ENCODE measurements at places on chromosomes 1 and 21. TPM values are rescaled to one million over a fixed set of nuclear protein-coding genes. Genes with fewer than 3 reads are reported as not detected.

DNA sequence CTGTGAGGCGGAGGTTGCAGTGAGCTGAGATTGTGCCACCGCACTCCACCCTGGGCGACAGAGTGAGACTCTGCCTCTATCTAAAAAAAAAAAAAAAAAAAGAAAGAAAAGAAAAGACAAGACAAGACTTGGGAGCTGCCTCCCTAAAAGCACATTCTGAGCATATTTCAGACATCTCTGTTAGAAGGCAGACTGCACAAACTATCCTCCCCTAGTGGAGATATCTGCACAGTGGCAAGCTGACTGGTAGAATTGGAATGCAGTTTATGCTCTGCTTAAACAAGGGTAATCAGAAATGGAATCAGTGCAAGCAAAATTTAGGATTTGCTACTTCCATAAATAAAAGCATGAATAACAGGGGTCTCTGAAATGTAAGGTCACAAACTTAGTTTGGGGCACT, 31.8 kb downstream of the GNG4 start:
- DNase-seq, result peak; percentile 60

GRCh38 chr1:181551249-181551648, 67.9 kb downstream of the CACNA1E start:
- DNase-seq, result peak; percentile 21

DNA sequence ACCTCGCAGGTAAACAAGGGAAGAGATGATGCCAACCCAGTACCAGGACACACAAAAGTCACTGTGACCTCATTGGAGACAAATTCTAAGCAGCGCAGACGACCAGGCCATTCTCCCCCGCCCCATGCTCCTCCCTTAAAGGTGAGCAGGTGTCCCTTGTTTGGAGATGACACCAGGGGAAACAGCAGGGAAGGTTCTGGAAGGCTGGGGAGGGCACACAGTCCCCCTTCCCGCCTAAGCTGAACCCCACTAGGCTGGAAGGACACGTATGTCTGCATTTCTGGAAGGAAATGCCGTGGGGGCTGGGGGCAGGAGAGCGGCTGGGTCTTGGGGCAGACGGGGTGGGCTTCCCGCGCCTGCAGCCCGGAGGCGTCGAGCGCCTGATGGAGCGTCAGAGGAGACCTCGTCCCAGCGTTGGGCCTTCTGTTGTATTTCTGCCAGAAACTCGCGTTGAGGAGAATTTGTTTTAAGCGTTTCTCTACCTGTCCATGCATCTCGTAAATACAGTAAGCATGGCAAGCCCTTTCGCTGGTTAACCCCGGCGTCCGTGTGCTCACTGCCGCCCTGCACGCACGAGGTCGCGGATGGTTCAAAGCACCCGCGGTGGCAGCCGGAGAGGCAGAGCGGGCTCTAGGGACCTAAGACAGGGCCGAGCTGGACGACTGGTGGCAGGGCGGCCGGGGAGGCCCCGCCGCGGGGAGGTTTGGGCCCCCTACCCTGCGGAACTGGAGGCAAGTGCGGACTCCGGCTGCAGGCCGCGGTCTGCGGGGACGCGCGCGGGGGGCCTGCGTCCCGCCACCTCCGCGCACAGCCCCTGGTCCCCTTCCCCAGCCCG, 1.2 kb upstream of the LHX4 start:
- DNase-seq, result no peak

- DNase-seq, result no peak
Measured at GRCh38 chr21:36807422-36807928, 108.6 kb downstream of the SIM2 start.

DNA sequence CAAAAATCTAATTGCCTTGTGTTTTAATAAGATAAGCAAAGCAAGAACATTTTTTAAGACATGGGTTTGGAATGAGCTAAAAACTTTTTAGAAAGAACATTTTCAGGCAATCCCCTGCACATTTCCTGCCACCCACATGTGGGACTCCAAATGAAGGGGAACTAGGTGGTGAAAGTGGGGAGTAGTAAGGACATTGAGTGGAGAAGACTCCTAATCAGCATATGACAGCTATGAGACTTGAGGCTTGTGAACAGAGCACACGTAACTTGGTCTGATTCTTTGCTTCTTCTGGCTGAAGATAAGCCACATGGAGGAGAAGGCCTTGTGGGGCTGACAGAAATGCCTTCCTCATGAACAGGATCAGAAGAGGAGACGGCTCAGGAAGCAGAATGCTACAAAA, 50.3 kb downstream of the FCER1A start:
- DNase-seq, result no peak

The ATP6V1G3 gene
- total RNA-seq, result not detected

The RCSD1 gene
- total RNA-seq, result 0.57 TPM

GRCh38 chr21:36200081-36200561, 43.5 kb downstream of the DOP1B start:
- no peak for DNase-seq

The PWP2 gene
- total RNA-seq, result 4.0 TPM

DNA sequence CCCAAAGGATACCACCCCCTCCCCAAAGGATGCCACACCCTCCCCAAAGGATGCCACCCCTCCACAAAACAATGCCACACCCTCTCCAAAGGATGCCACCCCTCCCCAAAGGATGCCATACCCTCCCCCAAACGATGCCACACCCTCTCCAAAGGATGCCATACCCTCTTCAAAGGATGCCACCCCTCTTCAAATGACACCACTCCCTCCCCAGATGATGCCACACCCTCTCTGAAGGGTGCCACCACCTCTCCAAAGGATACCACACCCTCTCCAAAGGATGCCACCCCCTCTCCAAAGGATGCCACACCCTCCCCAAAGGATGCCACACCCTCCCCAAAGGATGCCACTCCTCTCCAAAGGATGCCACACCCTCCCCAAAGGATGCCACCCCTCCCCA, 21.6 kb upstream of the TRIM17 start:
- DNase-seq, result no peak

GRCh38 chr1:217052196-217052595, 329.0 kb upstream of the ESRRG start:
- DNase-seq, result no peak

The JAM2 gene
- 3.0 TPM for total RNA-seq

DNA sequence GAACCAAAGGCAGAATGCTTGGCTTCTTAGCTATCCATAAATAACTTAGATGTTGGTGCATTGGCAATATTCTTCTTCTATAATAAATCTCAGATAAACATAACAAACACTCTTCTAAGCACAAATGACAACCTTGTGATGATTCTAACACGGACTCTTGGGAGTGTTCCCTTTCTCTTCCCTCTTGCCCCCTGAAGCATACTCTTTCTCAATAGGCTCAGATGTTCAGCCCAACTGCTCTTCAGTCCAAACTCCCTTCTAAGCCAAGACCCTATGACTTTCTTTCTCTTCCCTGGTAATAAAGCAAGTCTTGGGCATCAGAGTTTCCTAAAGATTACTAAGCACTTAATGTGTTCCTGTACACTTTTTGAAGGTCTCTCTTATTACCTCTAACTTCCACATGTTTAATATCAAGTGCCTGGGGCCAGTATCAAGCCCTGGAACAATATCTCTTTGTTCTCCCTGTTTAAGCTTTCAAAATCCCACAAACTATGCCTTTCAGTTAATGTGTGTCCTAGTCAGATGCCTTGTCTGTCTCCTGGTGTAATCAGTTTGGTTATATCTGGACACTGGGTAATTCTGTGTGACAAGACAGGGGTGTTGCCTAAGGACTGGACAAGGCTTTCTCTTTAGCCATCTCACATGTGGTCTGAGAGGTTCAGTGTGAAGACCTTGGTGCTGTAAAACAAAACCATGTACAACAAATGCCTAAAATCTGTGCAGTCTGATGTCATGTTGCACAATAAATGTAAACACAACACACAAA, 92.9 kb upstream of the IVNS1ABP start:
- DNase-seq, result no peak

DNA sequence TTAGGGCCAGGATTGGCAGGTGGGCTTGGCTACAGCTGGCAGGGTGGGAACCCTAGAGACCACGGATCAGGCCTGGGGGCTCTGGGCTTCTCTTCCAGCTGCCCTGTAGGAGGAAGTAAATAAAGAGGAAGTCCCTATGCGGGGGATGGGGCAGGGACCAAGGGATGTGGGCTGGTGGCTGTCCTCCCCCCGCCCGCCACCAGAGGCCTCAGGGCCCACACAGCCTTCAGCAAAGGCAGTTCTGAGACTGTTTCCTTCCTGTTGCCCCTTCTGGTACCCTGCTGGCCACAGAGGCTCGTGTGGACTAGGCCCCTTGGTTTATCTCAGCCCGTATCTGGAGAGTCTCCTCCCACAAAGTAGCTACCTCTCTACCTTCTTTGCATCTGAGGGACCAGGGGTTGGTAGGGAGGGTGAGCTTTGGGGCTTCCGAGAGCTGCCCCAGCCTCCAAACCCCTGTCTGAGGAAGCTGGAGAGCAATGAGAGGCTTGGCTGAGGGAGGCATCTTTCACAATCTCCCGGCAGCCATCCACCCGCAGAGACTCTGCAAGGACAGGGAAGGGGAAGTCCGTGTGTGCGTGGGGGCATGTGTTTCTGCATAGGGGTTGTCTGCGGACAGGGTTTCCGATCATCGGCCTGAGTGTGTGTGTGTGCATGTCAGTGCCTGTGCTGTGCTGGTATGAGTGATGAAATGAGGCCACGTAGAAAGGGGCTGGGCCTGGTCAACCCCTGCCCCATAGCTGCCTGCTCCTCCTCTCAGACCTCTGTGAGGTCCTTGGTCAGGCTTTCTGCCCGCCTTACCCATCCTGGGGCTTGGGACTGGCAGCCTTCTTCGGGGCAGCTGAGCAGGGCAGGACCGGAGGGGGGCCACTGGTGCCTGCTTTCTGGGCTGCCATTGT, 12.5 kb downstream of the RPS6KA1 start:
- DNase-seq, result peak; percentile 71

DNA sequence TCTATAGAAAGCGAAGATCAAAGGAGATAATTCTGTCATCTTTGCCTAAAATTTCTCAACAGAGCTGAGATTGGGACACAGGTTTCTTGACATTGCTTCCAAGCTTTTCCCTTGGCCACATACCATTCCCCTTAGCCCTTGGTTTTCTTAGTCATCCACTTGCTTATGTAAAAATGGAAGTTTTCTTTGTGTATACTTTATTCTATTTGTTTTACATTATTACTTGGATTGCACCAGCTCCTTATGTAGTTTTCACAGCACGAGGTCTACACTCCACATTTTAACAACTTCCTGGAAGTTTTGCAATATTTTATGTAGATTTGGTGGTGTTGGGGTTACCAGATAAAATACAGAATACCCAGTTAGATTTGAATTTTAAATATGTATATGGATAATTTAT, 129.8 kb downstream of the PLA2G4A start:
- peak; percentile 65 for DNase-seq
